ENCODE measurements at places on chromosomes 7 and 10. TPM values are rescaled to one million over a fixed set of nuclear protein-coding genes. Genes with fewer than 3 reads are reported as not detected.

Gene CYP2C18
- not detected for total RNA-seq

Gene LAMB1
- 438 TPM for total RNA-seq

Gene ENO4
- under 0.01 TPM for total RNA-seq

Gene TMEM236
- under 0.01 TPM for total RNA-seq

DNA sequence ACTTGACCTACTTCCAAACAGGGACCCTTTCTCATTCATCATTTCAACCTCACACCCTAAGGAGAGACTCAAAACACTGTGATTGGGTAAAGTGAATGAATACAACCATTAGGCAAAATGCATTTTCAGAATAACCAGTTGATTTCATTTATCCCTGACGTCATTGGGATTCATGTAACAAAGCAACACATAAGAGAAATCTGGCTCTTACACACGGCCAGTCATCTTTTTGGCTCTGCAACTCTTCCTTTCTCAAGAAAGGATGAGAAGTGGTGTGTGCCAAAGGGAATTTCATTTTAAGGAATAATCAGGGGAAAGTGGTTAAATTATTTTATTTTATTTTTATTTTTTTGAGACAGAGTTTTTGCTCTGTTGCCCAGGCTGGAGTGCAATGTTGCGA, 83.1 kb downstream of the CPVL start:
- no peak for DNase-seq

DNA sequence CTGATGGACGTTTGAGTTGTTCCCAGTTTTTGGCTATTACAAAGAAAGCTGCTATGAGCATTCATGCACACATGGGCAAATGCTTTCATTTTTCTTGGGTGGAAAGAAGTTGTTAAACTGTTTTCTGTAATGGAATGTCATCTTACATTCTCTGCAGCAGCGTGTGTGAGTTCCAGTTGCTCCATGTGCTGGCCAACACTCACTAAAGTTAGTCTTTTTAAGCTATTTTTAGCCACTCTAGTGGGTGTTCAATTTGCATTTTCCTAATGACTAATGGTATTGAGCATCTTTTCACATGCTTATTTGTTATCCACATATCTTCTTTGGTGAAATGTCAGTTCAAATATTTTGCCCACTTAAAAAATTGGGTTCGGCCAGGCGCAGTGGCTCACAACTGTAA, 82.8 kb upstream of the COL13A1 start:
- DNase-seq: no peak

DNA sequence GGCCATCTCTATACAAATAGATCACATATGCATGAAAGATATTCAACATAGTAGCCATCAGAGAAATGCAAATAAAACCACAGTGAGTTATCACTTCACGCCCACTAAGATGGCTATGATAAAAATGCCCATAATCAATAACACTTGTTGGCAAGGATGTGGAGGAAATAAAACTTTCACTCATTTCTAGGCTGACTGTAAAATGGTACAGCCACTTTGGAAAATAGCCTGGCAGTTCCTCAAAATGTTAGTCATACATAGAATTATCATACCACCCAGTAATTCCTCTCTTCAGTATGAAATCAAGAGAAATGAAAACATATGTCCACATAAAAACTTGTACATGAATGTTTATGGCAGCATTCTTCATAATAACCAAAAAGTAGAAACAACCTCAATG, 324.9 kb downstream of the LRRTM3 start:
- no peak for DNase-seq

- DNase-seq: no peak
Measured at GRCh38 chr10:123537188-123537961, 128.8 kb upstream of the GPR26 start.

GRCh38 chr7:137169282-137169698, 174.2 kb downstream of the PTN start:
- peak; percentile 87 for DNase-seq

Gene NEUROD6
- total RNA-seq: not detected

Gene UPK3B
- not detected for total RNA-seq

GRCh38 chr7:80224415-80224814, 89.8 kb downstream of the GNAI1 start:
- no peak for DNase-seq

DNA sequence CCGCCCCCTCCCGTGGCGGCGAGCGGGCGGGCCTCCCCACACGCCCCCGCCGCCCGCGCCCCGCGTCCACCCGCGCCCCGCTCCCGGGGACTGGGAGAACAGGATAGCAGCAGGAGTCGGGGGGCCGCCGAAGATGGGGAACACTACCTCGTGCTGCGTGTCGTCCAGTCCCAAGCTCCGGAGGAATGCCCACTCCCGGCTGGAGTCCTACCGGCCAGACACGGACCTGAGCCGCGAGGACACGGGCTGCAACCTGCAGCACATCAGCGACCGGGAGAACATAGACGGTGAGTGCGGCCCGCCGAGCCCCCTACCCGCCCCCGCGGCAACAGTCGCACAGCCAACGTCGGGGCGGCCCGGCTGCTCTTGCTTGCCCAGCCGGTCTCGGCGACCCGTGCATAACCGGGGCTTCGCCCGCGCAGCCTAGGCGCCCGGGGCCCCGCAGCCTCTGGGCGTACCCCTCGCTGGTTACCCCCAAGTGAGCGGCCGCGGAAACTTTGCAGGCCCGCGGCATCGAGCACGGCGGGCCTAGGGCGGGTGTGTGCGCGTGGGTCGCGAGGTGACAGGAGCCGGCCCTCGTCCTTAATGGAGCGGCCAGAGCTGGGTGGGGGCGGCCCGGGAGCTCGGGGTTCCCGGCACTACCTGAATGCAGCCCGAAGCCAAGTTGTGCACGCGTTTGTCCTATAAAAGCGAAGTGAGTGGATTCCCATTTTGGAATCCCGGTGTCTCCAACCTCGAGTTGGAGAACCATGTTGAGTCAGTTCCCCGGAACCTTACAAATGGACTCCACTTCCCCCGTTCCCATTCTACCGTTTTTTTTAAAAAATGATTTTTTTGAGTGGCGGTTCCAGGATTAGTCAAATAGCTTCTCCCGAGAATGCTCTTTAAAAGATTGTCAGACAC, 863 bp downstream of the CCNY start:
- DNase-seq: no peak

GRCh38 chr10:97024168-97025073, 161.3 kb downstream of the SLIT1 start:
- DNase-seq: peak; percentile 43
